Substantia nigra (tissue), 51 donors: ENCODE measurements at places on chromosomes 3 and 15.

GRCh38 chr15:73965094-73965757 is 26.9 kb downstream of the STOML1 start:
- DNase-seq: no peak

GRCh38 chr3:136247436-136247835 is 2.7 kb upstream of the PCCB start:
- no peak for DNase-seq

- DNase-seq: no peak
Measured at GRCh38 chr3:24519368-24520100, 24.9 kb upstream of the THRB start.

- DNase-seq: no peak
Measured at GRCh38 chr3:178532476-178532875, 3.8 kb upstream of the KCNMB2 start.

DNA sequence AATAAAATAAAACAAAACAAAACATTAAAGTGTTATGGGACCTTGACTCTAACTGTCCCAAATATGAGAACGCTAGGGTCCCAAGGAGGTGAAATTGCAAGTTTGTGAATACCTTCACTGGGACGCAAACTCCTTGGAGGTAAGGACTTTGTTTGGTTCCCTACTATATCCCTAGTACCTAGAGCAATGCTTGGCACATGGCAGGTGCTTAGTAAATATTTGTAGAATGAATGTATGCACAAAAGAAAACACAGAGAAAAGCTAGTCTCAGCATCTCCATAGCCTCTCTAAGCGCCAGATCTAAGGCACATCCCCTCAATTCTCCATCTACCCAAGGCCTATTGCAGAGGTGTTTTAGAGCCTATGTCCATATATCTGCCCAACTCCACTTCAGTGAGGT is 30.5 kb downstream of the GPR176 start:
- DNase-seq: no peak

DNA sequence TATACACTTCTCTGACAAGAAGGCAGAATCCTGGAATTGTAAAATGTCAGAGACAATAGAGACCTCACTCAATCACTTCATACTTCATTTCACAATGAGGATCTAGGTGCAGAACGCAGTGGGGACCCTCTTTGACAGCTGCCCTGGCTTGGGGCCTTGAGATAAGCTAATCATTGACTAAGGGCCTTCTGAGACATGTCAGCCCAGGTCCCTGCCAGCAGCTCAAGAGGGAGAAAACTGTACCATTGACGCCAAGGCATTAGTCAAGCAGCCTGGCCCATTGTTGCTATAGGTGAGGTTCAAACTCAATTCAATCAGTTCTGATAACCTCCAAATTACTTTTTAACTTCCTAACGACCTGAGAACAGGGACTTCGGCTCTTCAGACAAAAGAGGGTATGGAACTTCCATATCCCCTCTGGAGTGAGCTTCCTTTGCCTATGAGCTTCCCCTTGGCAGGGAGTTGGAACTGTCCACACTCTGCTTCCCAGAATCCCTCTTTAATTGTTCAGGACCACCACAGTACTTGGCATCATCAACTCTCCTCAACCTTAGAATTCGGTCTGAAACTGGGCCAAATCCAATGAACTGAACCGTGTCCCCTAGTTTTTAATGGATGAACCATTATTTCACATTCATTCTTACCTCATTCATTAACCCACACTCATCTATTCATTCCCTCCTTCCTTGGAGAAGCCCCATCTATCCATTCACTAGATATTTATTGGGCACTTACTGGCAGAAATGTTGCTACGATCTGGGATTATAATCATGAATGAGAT is 1.5 kb upstream of the CYP8B1 start:
- no peak for DNase-seq

DNA sequence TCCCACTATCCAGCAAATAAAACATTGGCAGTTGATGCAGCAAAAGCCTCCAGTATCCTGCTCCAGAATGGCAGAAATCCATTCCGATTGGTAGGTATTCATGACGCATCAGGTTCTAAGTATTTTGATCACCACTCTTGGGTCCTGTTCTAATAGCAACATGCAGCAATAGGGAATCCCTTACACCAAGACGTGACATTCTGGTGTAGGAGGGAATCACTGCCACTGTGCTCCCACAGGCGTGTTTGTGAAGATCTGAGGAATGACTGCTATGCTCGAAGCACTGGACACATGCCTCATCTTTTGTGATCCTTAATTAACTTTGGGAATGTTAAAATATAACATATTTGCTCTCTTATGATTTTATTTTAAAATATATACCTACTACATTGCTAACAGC is 552.9 kb downstream of the MECOM start:
- no peak for DNase-seq

- DNase-seq: no peak
Measured at GRCh38 chr3:8987226-8987625, 24.0 kb upstream of the RAD18 start.

- DNase-seq: no peak
Measured at GRCh38 chr15:74983725-74984231, 11.6 kb upstream of the SCAMP5 start.

DNA sequence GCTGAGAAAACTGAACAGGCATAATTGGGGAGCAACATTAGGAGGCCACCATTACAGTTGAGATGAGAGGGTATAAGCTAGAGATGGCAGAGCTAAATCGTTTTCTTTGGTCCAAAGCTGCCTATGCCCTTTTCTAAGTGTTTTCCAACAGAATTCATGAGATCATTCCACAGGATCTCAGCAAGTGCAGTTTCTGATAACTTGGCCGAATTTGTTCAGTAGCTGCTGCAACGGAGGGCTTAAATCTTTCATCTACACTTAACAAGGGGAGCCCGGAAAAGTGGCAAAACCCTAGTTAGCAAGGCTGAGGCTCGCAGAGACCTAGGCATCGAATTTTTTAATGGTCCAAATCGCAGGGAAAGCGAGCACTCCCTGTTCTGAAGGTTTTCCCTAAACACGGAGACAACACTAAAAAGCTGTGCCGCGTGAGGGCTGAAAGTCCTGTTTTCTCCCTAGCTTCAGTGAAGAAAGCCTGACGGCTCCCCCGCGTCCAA is 531 bp upstream of the BLOC1S6 start:
- no peak for DNase-seq

DNA sequence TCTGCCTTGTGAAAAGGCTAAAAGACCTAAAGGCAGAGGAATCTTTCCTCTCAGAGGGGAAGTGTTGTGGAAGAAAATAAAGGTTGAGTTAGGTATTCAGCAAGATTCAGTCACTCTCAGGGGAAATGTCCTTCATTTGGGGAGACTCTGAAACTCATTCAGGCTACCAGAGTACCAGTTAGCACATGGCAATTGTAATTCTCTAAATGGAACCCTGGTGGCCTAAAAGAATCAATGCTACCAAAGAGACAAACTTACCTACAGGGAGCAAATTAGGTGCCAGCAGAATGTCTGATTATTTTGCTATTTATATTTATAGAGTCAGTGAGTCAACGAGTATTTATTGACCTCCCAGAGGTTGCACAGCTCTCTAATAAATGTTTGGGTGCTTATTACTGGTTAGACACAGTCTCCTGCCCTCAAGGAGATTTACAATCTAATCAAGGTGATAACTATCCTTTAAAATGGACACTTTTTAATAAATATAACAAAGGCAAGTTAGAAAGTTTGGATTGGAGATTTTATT is 33.9 kb upstream of the CDIN1 start:
- no peak for DNase-seq

DNA sequence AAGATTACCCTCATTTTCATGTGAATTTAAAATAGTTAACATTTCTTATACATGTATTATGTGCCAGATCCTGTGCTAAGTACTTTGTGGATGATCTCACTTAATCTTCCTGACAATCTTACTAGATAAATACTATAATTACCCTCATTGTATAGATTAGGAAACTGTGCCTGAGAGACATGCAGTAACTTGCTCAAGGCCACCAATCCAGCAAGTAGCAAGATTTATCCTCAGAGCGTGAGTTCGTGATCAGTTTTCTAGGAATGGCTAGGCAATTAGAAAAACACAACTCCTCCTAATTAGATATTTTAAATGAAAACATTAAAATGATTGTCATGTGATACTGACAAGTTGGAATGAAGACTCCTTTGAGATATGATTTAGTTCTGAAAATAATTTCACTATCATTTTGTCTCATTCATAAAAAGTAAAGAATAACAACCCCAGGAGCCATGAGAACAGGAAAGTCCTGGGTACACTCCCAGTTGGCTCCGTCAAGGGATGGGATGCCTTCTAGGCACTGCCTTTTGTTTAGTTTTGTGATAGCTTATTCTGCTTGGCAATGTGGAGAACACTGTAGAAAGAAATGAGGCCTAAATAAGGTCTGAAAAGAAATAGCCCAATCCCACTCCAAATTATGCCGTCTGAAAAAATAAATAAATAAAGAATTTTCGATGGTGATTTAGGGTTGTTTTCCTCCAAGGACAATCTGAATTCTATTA is 61.3 kb downstream of the FBN1 start:
- DNase-seq: no peak

DNA sequence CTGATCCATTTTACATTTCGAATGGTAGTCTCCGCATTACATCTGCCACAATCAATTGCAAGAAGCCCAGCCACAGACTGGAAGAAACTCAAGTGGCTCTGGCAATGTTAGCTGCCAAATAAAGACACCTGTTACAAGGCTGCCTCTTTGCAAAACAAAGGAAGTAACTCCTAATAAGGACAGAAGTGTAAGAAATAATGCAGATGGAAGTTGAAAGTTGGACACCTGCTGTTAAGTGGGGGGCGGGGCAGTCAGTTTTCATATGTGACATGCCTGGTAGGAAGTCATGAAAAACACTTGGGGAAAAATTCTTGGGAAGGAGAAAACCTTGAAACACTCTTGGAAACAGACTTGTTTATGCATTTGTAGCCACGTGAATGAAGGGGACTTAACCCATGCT is 54.1 kb upstream of the ATP2C1 start:
- DNase-seq: no peak

- DNase-seq: no peak
Measured at GRCh38 chr15:67048281-67049279, 16.8 kb upstream of the SMAD3 start.

GRCh38 chr15:32029409-32029861 is 880 bp upstream of the CHRNA7 start:
- peak; percentile 31 for DNase-seq

DNA sequence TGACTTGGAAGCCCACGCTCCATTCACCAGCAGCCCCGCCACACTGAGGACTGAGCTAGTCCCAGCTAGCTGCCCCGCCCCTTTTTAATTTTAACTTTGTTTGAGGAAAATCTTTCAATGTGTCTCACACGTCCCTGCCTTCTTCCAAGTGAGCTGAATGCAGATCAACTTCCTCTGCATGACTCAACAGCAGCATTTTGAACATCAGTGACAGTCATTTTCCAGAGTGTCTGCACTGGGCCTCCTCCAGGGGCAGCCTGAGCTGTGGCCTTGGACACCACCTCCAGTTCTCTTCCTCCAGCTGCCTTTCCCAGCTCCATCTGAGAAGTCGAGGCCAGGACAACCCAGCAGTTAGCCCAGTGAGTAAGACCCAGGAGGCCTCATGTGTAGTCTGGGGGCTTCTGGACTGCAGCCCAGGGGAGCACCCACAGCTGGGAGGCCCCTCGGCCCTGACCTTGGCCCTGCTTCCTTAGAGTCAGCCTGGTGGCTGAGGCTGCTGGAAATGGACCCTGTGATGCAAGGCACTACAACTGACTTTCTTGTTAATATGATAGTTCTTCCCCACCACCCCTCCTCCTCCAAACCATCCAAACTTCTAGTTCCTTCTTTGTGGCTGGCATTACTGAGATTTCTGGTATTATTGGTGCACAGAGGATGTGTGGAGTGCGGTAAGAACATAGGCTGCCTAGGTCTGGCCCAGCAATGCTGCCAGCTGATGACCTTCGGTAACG is 21.4 kb upstream of the ESYT3 start:
- DNase-seq: no peak

DNA sequence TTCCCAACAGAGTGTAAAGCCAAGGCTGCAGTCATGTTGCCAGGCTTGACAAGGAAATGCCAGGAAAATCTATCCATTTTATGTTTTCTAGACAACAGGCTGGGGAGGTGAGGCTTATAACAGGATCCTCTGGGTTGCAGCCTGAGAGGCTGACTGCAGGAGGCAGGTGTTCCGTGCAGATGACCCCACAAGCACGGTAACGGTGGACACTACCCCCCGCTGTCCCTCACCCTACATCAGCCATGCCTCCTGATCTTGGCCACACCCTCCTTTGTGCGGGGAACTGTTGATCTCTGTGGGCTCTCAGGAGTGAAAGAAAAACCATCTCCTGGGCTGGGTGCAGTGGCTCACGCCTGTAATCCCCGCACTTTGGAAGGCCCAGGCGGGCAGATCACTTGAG is 68.0 kb upstream of the ADPGK start:
- no peak for DNase-seq

DNA sequence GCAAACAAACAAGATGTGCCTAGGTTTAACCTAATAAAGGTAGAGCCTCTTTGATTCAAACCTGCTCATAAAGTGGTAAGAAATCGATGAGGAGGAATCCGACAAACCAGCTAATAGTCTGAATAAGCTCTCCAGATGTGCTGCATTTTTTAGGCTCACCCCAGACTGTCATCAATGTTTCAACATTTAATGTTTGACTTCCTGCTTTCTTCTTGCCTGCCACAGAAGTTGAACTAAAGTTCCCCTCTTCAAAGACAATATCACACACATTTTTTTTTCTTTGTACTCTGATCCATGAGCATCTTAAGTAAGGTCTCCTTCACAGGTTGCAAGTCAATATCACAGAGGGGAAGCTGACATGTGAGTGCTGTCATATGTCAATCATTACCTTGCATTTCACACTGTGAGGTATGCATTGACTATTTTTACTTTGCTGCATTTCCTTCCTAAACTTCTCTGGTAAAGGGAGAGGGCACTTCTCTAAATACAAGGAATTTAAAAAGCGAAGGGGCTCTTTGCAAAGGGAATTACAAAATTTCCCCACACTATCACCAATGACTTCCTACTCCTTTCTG is 172.3 kb upstream of the MCTP2 start:
- no peak for DNase-seq

DNA sequence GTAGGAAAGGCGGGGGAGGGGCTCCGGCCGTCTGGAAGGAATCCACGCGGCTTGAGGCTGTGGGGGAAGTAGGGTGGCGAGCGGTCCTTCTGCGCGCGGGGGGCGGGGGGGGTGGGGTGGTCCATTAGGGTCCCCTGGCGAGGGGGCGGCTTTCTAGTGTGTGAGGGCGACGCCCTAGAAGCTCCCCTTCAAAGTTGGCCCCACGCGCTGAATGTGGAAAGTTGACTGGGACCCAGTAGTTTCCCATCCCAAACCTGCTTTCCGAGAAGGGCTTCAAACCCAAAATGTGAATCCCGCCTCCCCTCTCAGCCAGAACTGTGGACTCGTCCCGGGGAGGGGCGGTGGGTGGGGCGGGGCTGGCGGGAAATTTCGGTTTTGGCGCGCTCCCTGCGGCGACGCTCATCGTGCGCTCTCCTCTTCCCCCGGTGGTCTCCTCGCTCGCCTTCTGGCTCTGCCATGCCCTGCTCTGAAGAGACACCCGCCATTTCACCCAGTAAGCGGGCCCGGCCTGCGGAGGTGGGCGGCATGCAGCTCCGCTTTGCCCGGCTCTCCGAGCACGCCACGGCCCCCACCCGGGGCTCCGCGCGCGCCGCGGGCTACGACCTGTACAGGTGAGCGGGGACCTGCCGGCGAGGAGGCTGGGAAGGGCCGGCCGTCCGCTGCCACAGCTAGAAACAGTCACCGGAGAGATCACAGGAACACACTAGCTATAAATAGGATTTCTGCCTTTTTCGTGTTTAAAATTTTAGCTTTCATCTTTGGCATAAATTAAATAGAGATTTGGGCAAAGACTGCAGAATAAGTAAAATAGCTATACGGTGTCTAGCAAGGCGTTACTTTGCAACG is 790 bp downstream of the DUT start:
- peak; percentile 56 for DNase-seq

GRCh38 chr3:188170461-188171459 is 16.8 kb downstream of the LPP start:
- DNase-seq: no peak

- no peak for DNase-seq
Measured at GRCh38 chr3:23575697-23576096, 230.1 kb upstream of the UBE2E1 start.
